ENCODE measurements at places on chromosomes 3 and 15.

DNA sequence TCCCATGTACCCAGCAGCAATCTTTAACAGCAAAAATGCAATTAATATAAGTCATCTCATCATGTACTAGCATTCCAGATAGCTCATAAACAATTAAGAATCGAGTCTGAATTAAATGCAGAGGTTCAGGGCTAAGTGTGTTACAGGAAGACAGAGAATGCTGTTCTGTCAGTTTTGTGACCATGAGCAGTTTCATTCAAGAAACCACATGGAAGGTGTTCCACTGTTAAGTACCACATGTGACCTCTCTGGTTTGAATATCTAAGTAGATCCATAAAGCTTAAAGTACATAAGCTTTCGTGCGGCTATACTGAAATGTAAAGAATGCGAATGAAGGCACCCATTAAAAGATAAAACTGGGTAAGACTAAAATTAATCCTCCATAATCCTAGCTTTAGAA is 272.3 kb downstream of the IL5RA start:
- no peak for DNase-seq

DNA sequence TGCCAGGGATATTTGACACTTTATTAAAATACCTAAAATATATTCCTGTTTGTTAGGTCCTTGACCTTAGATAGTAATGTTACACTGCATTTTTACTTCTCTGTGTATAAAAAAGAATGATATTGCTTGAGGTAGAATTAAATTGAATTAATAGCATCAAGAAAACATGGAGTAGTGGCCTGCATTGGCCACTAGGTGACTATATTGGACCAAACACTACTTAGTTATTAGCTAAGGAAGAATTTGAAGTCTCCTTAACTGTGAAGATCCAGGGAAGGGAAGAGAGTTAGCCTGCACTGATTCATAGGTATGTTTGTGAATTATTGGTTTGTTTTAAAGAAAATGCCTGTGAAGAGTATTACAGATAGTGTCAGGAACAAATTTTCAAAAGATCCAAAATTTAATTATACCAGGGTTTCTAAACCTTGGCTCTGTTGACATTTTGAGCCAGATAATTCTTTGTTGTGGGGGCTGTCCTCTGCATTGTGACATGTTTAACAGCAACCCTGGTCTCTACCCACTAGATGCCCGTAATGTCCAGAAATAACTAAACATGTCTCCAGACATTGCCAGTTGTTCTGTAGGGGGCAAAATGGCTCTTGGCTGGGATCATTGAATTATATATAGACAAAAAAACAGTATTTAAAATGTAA is 103.6 kb upstream of the THSD4 start:
- no peak for DNase-seq

- DNase-seq: no peak
Observed at GRCh38 chr15:31236184-31237042, 90.2 kb upstream of the KLF13 start.

DNA sequence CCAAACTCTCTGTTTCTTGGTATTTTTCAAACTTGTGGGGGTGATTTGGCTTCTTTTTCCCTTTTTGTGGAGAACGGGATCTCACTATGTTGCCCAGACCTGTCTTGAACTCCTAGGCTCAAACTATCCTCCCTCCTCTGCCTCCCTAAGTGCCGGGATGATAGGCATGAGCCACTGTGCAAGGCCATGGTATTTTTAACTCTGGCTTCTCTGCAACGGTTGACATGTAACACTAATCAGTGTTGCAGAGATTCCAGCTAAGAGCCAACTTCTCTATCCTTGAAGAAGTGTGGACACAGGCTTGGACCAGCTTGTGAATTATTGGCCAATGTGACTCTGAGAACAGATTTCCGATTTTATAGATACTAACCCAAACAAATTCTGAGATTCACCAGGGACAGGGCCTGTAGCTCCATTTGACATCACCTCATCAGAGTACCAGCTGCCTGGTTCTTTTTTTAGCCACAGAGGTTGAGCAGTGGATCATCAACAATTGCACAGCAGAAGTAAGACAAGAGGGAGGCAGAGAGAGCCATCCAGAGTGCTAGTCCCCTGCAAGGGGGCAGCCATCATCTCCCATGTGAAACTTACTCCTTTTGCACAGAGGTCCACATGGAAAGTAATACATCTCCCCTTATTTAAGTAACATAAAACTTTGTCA is 98.1 kb upstream of the SYNPR start:
- DNase-seq: no peak

DNA sequence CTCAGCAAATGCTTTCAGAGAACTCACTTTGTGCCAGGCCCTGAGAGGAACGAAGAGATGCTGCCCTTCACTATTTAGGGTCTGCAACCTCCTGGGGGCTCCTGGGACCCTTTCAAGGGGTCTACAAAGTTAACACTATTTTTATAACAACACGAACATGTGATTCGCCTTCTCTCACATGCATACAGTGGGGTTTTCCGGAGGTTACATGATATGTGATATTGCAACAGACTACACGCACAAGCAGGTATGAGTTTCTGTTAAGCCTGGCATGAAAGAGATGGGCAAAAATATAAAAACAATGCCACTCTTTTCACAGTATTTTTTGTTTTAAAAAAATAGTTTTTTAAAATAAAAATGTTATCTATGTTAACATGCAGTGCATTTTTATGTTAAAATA is 10.3 kb downstream of the STARD5 start:
- no peak for DNase-seq

DNA sequence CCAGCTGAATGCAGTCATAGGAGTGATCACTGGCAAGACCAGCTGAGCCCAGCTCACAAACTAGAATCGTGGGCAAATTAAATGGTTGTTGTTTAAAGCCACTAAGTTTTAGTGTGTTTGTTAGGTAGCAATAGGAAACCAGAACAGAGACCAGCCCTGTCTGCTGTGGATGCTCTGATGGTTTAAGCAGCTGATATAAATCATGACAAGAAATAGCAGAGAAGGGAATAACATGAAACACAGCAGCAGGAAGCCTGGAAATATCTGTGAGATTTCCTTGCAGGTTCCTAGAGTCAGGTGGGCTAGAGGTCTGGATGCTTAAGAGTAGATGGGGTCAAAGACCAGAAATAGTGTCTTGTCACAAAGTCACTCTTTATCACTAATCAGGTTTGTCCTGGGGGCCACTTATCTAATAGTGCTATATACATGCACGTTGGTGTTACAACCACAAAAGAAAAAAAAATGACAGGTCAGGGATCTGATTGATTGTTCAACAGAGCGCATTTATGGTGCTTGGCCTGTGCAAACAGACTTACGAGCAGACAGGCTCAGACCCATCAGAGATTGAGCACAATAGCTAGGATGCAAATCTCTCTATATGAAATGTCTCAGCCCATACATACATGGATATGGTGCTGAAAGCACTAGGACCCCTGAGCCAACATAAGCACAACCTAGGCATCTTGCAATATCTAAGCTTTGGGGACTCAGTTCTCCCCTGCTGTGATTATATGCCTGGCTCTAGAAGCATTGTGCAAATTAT is 967.7 kb downstream of the AGBL1 start:
- no peak for DNase-seq

DNA sequence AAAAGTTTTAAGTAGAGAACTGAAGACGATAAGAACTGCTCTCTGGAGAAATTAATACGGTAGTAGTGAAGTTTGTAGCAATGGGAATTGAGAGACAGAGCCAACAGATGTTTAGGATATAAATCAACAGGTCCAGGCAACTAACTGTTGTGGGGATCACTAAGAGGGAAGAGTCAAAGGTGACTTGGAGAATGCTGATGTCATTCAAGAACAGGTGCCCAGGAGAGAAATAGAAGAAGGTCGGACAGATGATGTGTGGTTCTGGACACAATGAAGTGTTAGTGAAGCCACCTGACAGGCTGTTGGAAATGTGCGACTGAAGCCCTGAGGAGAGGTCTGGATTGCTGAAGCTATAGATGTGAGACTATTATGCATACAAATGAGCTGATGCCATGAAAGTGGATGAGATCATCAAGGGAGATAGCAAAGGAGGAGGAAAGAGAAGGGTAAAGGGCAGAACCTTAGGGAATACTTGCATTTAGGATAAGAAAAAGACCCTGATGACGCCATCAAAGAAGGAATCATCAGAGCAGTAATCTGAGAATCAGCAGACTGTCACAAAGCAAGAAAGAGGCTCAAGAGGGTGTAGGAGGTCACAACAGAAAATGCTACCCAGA is 183.7 kb downstream of the FRMD5 start:
- no peak for DNase-seq

- DNase-seq: no peak
Observed at GRCh38 chr3:426072-426471, 229.5 kb downstream of the CHL1 start.
